ENCODE measurements at places on chromosomes 2 and 18.

GRCh38 chr2:70984576-70985282 is 6.3 kb downstream of the ANKRD53 start:
- DNase-seq = peak; percentile 35

- no peak for DNase-seq
Measured at GRCh38 chr2:74675090-74675489, 21.0 kb downstream of the SEMA4F start.

DNA sequence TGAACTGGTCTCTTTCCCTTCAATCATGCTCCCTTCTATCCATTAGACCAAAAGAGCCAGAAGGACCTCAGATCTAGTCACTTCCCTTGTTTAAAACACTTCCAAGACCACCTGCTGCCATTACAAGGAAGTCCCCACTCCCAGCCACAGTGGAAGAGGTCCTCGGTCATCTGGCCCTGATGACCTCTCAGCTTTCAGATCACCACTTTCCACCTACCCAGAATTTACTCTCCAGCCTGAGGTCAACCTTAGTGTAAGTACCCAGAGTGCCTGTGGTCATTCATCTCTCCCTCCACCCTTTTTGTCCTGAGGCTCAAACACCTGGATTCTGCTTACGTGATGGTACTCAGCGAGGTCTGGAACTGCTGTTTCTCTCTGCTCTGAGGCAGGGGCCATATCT is 67.1 kb downstream of the MARCO start:
- no peak for DNase-seq

GRCh38 chr18:56721031-56721430 is 69.9 kb downstream of the WDR7 start:
- DNase-seq = no peak

Measured in RPMI7951 (cell line).